NCI-H187 (cell line): ENCODE measurements at places on chromosomes 7 and 10.

DNA sequence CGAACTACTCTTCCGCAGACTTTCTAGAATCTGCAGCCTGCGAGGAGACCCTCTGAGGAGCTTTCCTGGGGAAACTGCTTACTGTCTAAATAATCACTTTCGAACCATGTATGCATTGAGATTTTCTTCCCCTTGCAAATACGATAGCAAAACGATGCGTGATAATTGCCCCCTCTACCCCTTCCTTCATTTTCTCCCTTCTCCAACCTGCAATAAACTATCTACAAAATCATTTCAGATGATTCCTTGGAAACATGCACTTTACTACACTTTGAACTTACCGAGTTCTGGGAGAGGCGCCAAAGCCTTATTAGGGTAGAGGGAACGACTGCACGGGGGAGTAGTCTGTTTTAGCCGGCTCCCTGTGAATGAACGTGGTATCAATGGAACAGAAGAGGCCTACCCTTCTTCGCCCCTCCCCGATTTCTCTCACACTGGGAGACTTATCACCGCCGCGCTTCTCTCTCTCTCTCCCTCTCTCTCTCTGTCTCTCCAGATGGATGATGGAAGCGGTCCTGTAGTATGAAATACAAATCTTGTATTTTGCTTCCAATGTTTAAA, at the start of gene FGFBP3:
FGFBP3 (minus strand) TSS at position 370 of the 561 bp plus-strand sequence. CDS start 517 bp downstream, outside the sequence.
- no peak for DNase-seq

- DNase-seq = no peak
Observed at GRCh38 chr10:82660205-82660604, 785.2 kb downstream of the NRG3 start.

- DNase-seq = no peak
Observed at GRCh38 chr10:133336577-133337369, at the start of gene CALY. CALY (minus strand) TSS chr10:133336896; CDS start chr10:133328989, 7,907 bp downstream.

GRCh38 chr7:157713591-157713990, 376.8 kb downstream of the DNAJB6 start:
- no peak for DNase-seq

DNA sequence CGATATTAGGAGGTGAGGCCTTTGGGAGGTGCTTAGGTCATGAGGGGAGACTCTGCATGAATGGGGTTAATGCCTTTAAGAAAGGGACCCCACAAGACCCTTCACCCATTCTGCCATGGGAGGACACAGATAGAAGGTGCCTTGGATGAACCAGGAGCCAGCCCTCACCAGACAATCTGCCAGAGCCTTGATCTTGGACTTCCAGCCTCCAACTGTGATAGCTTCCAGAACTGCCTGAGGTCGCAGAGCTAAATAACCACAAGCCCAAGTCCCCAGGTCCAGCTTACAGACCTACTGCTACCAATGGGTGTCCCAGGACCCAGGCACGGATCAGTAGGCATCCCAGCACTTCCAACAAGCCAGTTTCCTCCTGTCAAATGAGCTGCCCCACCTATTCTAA, 37.5 kb downstream of the TNS3 start:
- DNase-seq = no peak

DNA sequence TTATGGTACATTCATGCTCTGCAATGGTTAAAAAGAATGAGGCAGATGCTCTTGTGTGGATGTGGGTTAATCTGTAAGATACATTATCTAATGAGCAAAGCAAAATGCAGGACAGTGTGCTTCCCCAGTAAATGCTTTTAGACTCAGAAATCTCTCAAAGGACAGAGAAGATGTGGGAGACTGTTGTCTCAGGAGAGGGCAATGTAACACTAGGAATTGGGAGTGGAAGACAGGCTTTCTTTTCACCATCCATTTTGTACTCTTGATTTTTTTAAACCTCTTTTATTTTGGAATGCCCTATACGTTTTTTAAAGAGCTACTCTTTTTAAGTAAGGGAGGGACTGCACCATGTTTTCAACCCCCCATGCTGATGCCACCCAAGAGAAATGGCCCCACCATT, 77.5 kb upstream of the ADAM12 start:
- no peak for DNase-seq

DNA sequence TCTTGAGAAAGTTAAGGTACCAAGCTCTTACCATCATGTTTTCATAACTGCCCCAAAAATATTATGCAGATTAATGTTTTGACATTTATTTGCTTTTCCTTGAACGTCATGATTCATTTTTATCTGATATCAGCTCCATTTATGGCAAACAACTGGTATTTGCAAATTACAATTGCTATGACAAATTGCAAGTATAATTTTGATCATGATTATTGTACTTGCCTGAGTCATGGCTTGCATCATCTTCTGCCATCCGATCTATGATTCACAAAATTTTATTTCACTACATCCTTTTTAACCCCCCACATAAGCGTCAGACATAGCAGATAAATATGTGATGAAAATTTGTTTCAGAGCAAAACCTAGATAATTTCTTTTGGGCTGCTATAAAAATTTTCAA, 155.0 kb downstream of the STK31 start:
- no peak for DNase-seq

DNA sequence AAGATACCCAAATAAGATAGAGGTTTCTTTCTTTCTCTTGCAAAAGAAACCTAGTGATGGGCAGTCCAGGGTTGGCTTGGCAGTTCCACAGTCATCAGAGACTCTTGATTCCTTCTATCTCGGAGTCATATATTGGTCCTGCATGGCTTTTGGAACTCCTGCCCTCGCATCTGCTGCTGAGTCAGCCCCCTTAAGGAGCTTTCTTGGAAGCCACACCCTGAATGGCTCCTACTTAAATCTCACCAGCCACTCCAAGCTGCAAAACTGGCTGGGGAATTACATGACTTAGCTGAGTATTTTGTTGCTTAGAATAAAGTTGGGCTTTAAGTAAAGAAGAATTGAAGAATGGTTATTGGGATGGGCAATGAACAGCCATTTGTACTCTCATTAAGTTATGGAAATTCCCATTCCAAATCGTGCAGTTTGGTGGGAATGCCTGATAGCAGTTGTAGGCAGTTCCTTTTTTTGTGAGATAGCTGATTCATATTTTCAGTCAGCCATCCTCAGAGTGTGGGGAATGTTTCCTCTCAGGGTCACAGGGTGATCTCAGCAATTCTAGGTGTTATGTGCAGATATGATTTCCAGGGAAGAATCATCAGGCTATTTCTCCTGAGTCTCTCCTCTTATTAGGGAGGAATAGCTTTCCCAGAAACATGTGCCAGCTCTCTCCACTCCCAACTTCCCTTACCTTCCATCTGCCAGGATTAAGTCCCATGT, 209.9 kb downstream of the BBS9 start:
- DNase-seq = no peak

DNA sequence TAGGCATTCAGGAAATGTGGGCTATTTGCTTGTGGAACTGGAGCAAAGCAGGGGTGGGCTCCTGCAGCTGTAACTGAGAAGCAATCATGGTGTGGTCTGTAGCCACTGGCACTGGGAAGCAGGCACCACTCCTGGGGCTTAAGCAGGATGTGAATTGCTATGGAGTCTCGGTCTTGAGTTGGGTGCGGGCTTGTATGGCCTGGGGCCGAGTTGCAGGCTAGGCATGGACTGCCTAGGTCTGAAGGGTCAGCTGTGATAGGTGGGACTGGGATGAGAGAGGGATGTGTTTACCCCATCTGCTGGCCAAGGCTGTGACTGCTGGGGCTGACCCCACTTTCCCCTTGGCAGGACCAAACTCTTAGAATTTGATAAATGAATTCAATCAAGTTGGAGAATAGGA, 43.0 kb downstream of the ADCY1 start:
- DNase-seq = no peak

- DNase-seq = no peak
Observed at GRCh38 chr10:17188644-17189172, 12.8 kb downstream of the TRDMT1 start.

DNA sequence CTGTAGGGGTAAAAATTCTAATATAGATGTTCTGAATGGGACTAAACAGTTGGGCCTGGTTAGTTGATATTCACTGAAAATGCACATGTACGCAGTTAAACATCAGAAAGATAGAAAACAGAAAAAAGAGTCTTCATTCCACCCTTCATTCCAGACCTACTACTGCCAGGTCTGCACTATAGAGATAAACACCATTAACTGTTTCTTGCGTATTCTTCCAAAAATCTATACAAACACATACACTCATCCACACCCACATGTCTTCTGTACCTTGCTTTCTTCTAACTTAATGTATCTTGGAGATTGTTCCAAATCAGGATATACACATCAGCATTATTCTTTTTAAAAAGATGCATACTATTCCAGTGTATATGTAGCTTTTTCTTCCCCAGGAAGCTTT, 13.9 kb upstream of the CLEC2L start:
- DNase-seq = no peak

DNA sequence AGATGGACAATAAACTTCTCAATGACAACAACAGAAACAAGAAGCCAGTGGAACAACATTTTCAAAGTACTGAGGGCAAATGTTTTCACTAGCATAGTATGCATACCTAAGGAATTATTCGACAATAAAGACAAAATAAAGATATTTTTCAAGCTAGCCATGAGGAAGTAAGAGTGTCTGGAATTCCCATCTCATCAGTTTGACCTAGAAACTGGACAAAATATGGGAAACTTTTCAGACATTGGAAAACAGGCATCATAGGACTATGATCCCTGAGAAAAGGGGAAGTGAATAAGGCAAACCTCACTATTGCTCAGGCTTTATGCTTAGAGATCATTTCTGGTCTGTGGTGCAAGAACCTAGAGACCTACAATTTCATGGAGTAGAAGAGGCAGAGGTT, 86.3 kb downstream of the OAT start:
- DNase-seq = no peak

- no peak for DNase-seq
Observed at GRCh38 chr10:17915181-17915580, 36.5 kb upstream of the SLC39A12 start.

DNA sequence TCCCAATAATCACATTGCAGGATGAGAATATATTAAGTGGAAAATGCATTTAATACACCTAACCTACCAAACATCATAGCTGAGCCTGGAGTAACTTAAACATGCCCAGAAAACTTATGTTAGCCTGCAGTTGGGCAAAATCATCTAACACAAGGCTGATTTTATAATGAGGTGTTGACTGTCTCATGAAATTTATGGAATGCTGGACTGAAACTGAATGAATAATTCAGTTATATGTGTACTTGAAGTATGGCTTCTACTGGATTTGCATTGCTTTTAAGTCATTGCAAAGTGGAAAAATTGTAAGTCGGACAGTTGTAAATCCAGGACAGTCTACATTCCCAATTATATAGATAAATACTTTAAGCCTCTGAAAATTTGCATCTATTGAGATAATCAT, 5.4 kb downstream of the SFTPA1 start:
- no peak for DNase-seq

DNA sequence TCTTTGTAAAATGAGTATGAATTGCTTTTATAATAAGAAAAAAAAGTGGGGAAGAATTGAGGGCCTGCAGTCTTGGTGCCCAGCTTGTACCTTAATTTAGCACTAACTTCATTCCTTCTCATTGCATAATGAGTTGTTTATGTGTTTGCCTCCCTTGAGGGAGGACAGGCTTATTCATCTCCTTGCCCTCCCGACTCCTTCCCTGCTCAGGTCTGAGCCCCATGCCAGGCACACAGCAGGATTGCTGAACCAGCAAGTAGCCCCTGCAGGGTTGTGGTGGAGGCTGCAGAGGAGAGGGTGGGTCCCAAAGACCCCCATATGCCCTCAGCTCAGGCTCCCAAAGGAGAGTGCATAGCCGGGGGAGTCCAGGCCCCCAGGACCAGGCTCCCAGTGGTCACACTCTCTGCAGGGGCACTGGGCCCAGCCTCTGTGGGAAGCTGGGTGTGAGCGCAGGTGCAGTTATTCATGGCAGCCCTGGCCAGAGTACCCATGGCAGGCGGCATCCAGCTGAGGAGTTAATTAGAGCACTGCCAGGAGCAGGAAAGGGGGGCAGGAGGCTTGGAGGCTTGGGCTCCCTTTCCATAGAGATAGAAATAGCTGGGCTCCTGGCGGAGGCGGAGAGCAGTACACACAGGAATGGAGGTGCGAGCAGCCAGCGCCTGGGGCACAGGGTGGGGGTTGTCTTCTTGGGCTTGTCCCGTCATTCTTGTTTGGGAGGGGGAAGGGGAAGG, 28.2 kb upstream of the GOLGA7B start:
- DNase-seq = no peak

DNA sequence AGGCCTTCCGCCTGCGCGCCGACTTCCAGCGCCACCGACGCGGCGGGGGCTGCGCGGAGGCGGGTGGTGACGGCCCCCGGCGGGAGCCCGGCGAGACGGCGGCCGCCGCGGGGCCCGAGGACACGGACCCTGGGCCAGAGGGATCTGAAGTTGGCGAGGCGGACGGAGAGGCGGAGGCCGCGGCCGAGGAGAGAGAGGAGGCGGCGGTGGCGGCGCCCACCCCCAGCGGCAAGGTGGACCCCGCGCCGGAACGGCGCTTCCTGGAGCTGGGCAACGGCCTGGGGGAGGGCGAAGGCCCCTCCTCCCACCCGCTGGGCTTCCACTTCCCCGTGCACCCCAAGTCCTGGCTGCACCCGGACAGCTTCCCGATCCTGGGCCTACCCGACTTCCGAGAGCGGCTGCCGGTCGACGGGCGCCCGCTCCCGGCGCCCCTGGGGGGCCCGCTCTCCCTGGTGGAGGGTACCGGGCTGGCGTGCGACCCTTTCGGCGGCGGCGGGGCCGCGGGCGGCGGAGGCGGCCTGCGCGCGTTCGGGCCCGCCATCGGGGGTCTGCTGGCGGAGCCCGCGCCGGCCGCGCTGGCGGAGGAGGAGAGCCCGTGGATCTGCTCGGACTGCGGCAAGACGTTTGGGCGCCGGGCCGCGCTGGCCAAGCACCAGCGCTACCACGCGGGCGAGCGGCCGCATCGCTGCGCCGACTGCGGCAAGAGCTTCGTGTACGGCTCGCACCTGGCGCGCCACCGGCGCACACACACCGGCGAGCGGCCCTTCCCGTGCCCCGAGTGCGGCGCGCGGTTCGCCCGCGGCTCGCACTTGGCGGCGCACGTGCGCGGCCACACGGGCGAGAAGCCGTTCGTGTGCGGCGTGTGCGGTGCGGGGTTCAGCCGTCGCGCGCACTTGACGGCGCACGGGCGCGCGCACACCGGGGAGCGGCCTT, 16.2 kb downstream of the ZNF316 start:
- no peak for DNase-seq

- DNase-seq = no peak
Observed at GRCh38 chr10:5659702-5660528, 6.5 kb downstream of the ASB13 start.

DNA sequence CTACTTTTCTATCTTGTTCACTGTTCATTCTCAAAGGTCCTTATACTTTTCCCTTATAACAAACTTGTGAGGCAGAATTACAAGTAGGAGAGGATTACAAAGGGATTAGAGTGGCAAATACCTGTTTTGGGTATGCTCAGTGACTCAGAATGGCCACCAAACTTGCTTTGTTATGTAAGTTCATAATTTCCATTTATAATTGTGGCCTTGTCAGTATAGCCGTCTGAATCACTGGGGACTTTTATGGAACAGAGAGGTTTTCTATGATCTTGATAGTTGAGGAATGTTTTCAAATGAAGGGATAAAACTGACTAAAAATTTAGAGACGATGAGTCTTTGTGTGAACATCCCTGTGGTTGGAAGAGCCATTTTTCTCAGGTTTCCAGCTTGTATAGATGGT, 116.2 kb downstream of the SND1 start:
- no peak for DNase-seq

GRCh38 chr10:117723343-117723742, 180.8 kb downstream of the EMX2 start:
- DNase-seq = no peak

GRCh38 chr7:114789871-114790311, 132.0 kb upstream of the MDFIC start:
- DNase-seq = no peak

GRCh38 chr10:72573079-72573478, 52.8 kb downstream of the MICU1 start:
- DNase-seq = no peak
